ENCODE measurements at places on chromosomes 5 and 9. TPM values are rescaled to one million over a fixed set of nuclear protein-coding genes. Genes with fewer than 3 reads are reported as not detected.

Gene MEF2C
- 97.7 TPM for total RNA-seq

Gene KIF4B
- not detected for total RNA-seq

Gene STK10
- total RNA-seq, result 65.6 TPM

Gene CER1
- 0.37 TPM for total RNA-seq

Gene JAKMIP2
- 0.96 TPM for total RNA-seq

Gene WDR36
- total RNA-seq, result 28.2 TPM

Gene GZMA
- total RNA-seq, result 4.8 TPM

Gene THG1L
- total RNA-seq, result 9.8 TPM

Gene SOX30
- total RNA-seq, result 0.12 TPM

Gene NUTM2F
- total RNA-seq, result not detected

Gene RARS1
- 62.6 TPM for total RNA-seq

Gene COL15A1
- total RNA-seq, result 98.5 TPM

Gene CMYA5
- total RNA-seq, result 5.2 TPM

Gene CTXN3
- total RNA-seq, result not detected

Gene ANKRD18B
- not detected for total RNA-seq

Gene MSX2
- total RNA-seq, result 1.4 TPM

Gene PCDHGA8
- total RNA-seq, result 0.72 TPM

Gene GFI1B
- not detected for total RNA-seq

Gene SEMA4D
- 20.4 TPM for total RNA-seq

Gene OBP2B
- total RNA-seq, result not detected

Gene LRSAM1
- total RNA-seq, result 8.3 TPM

Gene OTP
- not detected for total RNA-seq

Gene LCN9
- total RNA-seq, result not detected

Gene CD180
- total RNA-seq, result 2.0 TPM
